Mammary epithelial cell (primary cell): ENCODE measurements at places on chromosomes 1 and 21.

- no peak for DNase-seq
Observed at GRCh38 chr1:209899948-209900347, 38.1 kb upstream of the SYT14 start.

DNA sequence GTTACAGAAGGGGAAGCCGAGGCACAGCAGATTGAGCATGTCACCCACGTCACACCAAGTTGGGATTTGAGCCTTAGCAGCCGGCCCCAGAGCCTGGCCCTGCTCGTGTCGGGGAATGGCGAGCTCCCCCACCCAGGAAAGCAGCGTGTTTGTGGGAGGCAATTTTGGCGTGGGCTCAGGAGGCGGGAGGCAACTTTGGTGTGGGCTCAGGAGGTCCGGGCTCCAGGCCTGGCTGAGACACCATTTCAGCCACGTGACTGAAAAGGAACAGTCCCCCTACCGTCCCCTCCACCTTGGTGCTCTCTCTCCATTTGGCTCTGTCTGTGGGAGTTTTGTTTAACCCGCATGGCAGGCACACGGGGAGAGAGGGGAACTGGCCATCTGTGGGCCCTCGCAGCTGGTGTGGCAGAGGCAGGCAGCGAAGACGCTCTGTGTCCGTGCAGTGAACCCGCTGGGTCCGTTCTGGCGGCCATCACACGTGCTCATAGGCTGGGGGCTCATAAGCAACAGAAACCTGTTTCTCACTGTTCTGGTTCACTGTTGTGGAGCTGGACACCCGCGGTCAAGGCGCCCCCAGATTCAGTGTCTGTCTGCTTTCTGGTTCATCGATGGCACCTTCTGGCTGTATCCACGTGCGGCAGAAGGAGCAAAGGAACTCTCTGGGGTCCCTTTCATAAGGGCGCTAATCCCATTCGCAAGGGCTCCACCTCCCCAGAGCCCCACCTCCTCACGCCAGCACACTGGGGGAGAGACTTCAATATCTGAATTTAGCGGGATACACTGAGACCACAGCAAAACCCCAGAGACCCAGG lies 110.2 kb downstream of the CRYAA start:
- DNase-seq: no peak

- no peak for DNase-seq
Observed at GRCh38 chr1:119895102-119895501, 1.2 kb downstream of the ADAM30 start.

DNA sequence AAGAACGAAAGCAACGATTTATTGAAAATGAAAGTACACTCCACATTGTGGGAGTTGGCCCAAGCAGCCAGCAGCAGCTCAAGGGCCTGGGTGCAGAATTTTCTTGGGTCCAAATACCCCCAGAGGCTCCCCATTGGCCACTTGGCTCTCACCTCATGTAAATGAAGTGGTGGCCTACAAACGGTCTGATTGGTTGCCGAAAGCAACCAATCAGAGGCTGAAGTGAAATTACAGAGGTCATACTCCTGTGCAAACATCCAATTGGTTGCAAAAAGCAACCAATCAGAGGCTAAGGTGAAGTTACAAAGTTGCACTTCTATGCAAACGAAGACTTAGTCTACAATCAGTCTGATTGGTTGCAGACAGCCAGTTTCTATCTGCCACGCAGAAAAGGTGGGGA lies 31.9 kb downstream of the FAM163A start:
- DNase-seq: no peak

- DNase-seq: no peak
Observed at GRCh38 chr21:33994373-33994772, 78.8 kb upstream of the ATP5PO start.

DNA sequence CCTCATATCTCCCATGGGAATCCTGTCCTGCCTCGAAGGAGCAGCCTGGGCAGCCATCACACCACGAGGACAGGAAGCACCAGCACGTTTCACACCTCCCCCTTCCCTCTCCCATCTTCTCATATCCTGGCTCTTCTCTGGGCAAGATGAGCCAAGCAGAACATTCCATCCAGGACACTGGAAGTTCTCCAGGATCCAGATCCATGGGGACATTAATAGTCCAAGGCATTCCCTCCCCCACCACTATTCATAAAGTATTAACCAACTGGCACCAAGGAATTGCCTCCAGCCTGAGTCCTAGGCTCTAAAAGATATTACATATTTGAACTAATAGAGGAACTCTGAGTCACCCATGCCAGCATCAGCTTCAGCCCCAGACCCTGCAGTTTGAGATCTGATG lies 8.7 kb downstream of the SLAMF8 start:
- no peak for DNase-seq

- DNase-seq: no peak
Observed at GRCh38 chr1:7420470-7421100, 350.5 kb upstream of the VAMP3 start.

- DNase-seq: peak; percentile 81
Observed at GRCh38 chr21:40595806-40596205, 251.2 kb downstream of the DSCAM start.

GRCh38 chr21:35197992-35198431 lies 148.9 kb upstream of the RUNX1 start:
- peak; percentile 99 for DNase-seq

DNA sequence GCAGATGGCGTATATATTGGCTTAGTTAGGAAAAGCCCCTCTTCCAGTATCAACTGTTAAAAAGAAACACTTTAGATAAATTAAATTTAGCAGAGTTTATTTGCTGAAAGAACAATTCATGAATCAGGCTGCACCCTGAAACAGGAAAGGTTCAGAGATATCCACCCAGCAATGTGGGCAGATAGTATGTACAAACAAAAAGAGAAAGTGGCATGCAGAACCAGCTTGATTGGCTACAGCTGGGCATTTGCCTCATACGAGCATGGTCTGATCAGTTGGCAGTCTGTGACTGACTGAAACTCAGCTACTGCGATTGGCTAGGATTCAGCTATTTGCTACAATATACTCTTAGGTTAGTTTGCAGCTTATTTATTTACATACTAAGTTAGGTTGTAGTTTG lies 98.2 kb downstream of the ZC3H11B start:
- DNase-seq: no peak

DNA sequence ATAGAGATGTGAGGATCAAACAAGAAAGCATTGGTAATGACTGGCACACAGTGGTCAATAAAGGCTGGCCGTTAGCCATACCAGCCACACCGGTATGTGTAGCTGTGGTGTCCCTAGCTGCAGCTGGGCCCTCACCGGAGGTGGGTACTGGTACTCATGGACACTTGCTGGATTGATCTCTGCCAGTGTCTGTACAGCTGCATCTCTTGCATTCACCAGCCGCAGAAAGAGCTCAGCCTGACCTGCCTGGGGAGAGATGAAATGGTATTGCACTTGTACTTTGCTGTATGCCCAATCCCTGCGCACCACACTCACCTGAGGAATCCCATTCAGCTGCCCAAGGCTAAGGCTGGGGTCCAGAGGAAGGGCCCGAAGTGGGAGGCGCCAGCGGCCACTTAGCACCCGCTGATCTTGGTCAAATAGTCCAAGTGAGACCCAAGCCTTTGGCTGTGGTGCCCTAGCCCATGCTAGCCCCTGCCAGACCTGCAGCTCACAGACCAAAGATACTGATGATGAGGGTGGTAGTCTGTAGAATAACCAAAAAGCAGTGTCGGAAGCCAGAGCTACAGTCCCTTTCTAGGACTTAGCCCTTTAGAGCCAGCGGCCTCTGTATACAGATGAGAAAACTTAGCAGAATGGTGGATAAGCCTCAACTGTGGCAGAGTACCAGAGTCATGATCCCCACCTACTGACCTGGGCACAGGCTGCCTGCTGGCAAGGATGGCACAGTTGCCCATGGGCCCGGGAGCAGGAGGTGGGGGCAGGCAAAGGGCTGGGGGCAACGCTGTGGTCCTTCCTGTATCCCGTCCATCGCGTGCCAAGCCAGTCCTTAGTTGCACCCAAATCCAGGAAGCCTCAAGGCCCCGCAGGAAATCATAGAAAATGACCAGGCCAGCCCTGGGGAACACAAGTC lies 3.0 kb downstream of the CCDC17 start:
- DNase-seq: no peak

DNA sequence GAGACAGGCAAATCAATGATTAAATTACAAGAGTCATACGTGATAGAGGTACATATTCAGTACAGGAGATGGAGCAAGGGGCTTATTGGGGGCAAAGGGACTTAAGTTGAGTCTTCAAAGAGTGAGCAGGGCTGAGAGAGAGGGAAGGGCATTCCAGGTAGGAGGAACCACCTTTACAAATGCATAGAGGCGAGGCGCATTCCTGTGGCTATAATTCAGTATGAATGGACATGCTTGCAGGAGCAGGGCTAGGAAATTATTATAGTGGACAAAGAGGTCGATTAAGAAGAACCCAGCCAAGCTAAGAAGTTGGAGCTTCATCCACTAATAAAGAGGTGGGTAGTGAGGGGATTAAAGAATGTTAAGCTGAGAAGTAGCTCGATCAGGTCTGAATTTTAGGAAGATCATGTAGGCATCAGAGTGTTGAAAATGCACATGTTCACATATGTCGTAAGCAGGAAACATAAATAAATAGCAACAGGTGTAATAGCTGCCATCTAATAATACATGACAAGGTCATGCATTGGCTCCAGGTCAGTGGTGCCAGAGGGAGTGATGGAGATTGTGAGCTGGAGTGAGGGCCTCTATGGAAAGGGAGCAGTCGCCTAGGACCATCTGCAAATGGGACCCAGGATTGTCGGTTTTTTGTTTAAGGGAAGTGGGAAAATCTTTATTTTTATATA lies 12.0 kb upstream of the HNRNPU start:
- peak; percentile 14 for DNase-seq

DNA sequence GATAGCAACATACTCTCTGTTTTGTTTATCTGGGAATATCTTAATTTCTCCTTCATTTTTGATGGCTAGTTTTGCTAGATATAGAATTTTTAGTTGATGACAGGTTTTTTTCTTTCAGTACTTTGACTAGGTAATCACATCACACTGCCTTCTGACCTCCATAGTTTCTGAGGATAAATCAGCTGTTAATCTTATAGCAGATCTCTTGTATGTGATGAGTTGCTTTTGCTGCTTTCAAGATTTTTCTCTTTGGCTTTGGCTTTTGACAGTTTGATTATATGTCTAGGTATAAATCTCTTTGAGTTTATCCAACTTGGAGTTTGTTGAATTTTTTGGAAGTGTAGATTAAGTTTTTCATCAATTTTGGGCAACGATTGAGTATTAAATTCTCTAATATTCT lies 142.6 kb downstream of the ZNF644 start:
- no peak for DNase-seq

GRCh38 chr1:55275941-55276341 lies 60.8 kb upstream of the USP24 start:
- peak; percentile 48 for DNase-seq

DNA sequence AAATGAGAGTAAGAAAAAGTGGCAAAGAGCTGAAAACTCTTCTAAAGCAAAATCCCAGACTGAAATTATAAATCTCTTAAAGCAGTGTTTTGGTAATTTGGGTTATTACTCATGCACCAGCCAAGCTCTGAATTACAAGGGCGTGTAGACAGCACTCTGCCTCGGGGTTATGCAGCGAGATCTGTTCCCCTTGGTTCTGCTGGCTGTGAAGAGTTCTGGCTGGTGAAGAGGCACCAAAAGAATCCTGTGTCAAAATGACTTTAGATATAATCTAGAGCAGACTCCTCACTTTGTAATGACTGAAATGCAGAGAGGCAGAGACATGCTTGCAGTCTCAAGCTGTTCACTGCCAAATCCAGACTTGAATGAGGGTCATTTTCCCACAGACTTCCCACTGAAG lies 461.8 kb upstream of the CXADR start:
- DNase-seq: peak; percentile 43

DNA sequence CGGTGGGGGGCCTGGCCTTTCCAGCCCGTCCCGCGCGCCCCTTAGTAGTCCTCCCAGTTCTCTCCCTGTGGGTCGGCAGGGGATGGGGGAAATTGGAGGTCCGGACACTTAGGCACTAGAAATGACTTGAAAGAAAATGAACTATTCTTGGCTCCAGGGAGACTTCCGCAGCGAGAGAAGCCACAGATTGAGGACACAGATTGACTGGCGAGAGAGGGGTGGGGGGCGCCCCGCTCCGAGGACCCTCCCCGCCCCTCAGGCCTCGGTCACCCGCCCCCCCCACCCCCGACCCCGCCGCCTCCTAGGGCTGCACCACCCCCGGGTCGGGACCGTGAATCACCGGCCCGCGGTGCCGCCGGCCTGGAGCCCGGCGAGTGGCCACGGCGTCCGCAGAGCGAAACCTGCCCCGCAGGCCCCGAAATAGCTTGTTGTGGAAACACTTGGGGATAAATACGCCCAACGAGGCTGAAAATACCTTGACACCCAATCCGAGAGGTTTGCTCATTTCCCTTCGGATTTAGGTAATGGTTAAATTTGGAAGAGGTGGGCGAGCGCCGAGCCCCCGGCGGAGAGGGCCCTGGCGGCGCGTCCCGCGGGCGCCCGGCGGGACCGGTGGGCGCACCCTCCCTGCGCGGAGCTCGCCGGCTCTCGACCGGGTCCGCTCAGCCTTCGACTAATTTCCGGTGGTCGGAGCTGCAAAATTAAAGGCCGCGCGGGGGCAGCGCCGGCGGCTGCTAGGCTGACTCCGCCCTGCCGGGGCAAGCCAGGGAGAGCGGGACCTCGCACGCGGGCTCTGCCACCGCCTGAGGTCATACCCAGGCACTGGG lies at the start of gene GFI1:
Gene GFI1, minus strand, starts transcription at position 675 of the 827 bp plus-strand sequence. CDS start 3,438 bp downstream, outside the sequence.
- DNase-seq: peak; percentile 19

DNA sequence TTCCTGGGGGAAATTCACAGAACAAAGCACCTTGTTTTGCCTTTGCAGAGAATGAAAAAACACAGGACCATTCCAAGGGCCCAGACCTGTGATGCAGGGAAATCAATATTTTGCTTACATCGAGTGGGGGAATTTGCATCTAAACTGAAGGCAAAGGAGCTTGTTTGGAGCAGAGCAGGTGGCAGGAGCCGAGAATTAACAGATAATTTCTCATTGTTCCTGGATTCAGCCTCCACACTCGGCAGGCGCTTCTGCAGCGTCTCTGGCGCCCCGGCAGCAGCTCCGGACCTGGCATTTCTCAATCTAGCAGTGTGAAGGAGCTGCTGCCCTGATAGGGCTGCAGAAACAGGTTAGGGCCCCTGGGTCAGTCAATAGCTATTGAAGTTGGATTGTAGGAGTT lies 2.0 kb upstream of the SYT6 start:
- no peak for DNase-seq

DNA sequence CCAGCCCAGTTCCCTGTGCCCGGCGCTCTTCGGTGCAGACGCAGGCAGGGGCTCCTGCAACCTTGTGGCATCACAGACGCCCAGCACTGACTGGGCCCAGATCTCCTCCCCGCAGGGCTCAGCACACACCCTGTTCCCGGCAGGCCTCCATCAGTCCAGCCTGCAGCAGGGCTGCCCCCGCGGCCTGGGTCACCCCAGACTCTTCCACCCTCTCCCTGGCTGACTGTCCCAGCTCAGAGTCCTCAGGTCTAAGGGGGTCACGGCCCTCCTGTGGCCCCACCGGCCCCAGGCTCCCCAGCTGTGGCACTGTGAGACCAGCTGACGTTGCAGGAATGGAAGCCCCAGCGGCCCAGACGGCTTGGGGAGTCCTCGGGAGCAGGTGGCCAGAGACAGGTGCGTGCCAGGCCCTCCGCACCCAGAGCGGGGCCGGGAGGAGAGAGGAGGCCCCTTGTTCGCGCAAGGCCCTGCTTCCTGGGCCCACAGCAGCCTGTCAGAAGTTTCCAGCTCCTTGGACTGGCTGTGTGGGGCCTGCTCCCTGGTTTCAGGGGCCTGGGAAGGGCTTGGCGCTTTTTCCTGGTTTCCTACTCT lies 4.2 kb downstream of the B3GALT6 start:
- DNase-seq: no peak

GRCh38 chr1:232675260-232675659 lies 45.3 kb upstream of the SIPA1L2 start:
- DNase-seq: no peak
